ENCODE measurements at places on chromosomes 13 and 19.

DNA sequence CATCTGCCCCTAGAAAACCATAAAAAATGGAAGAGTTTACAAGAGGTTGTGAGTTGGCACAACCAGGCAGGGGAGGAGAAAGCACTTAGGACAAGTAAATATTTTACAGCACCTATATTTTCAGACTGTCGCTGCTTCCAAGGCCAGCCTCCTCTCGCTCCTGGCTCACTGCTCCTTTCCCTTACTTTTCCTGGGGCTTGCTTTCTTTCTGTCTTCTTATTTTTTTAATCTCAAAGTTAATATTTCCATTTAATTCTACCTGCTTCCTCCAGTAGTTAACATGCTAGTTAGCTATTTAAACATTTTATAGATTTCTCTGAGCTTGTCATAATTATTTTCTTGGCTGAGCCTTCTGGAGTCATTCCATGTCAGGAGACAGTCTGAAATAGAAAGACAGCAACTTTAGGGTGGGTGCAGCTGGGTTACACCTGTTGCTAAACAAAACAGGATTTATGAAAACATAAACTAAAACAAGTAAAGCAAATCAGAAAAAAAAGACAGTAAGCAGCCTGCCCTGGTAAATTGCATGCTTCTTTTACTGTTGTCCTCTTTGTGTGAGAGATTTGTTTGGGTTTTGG is 330.1 kb downstream of the DLEU7 start:
- DNase-seq = no peak

DNA sequence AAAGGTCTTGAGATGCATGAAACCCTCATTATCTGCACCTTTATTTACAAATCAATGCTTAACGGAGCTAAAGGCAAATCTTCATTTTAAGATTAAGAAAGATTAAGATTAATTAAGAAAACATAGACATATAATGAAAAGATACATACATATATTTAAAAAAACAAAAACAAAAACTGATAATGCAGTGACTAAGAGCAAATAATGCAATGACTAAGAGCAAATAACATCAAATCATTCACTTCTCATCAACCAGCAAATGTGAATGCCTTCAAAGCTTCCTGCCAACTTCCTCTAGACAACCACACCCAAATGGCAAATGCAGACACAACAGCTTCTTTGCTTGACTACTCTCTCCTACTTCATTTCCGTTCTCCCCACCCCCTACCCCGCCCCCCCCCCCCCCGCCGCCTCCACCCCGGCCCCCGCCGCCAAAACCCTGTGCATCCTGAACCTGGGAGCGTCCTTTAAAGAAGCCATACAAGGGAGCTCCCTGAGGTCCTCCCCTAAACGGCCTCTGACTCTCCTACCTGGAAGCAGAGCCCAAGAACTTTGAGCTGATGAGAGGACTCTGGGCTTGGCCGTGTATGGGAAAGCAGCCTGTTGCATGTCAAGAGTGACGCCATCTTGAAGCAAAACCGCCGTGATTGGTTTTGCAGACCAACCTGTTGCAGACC is 24.5 kb downstream of the TEX101 start:
- no peak for DNase-seq

GRCh38 chr13:70255406-70255991 is 147.2 kb upstream of the KLHL1 start:
- no peak for DNase-seq

- DNase-seq = no peak
Observed at GRCh38 chr13:36395280-36395679, 37.0 kb upstream of the CCNA1 start.

GRCh38 chr19:46530636-46531035 is 35.0 kb upstream of the PNMA8B start:
- no peak for DNase-seq

- DNase-seq = no peak
Observed at GRCh38 chr19:46209472-46209871, 20.1 kb upstream of the IGFL1 start.

GRCh38 chr19:28936001-28936400 is 276.9 kb downstream of the UQCRFS1 start:
- no peak for DNase-seq

- DNase-seq = no peak
Observed at GRCh38 chr13:39876258-39876657, 220.8 kb downstream of the COG6 start.

GRCh38 chr13:47455626-47456025 is 545.4 kb downstream of the SUCLA2 start:
- no peak for DNase-seq

DNA sequence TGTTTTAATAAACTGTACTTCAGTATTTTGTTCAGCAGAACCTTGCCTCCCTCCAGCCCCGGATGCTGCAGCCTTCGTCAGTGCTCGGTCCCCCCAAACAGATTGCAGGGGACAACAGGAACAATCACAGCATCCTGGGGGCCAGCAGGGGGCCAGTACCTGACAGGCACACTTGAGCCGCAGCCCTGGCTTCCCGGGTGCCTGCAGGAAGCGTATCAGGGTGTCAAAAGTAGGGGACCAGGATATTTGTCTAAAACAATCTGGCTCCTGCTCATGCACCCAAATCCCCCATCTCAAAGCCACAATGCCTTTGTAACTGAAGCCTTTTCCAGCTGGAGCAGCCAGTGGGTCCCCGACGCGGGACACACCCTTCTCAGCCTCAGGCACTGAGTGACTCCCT is 167.5 kb upstream of the TSHZ3 start:
- no peak for DNase-seq

DNA sequence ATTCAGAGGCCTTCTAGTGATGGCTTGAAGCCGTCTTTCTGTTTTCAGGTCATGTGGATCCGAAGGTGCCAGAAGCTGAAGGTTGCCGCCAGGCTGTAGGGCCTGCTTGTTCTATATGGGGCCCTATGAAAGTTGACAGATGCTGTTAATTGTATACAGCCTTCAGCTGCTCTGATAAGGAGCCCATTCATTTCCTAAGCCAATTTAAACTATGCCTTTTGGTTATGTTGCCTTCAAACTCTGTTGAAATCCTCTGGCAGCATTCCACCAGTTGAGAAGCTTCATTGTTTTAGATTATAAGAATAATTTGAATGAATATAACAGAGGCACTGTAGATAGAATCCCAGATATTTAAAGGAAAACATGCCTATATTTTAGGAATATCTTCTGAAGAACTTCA is 34.4 kb downstream of the RAP2A start:
- no peak for DNase-seq

DNA sequence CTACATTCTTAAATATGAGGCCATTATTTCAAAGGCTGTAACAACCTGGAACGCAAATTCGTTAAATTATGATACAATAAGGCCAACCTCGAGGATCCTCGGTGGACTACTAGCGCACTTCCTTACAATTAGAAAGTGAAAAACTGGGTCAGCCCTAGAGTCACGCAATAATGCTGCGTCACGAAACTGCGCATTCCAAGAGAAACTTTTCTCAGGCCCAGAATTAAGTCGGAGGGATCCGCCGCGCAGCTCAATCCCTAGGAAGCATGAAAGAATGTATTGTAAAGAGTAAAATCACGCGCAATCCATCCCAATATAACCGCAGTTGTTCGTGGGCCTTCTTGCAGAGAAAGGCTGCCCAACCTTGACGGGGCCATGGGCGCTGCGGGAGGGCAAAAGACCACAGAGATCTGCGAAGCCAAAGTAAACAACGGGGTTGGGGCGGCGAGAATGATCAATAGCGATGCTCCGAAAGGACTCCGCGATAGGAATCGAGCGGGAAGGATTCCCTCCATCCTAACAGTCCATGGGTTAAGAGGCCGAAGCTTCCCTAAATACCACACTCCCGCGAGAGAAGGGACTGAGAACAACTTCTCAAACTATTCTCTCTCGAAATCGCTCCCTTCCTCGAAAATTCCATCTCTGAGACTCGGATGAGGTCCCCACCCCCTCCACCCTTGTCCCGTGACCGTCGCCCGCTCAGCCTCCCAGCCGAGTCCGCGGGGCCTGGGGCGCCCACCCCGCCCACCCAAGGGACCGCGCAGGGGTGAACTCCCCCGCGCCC is 564 bp downstream of the SPART start:
- no peak for DNase-seq

DNA sequence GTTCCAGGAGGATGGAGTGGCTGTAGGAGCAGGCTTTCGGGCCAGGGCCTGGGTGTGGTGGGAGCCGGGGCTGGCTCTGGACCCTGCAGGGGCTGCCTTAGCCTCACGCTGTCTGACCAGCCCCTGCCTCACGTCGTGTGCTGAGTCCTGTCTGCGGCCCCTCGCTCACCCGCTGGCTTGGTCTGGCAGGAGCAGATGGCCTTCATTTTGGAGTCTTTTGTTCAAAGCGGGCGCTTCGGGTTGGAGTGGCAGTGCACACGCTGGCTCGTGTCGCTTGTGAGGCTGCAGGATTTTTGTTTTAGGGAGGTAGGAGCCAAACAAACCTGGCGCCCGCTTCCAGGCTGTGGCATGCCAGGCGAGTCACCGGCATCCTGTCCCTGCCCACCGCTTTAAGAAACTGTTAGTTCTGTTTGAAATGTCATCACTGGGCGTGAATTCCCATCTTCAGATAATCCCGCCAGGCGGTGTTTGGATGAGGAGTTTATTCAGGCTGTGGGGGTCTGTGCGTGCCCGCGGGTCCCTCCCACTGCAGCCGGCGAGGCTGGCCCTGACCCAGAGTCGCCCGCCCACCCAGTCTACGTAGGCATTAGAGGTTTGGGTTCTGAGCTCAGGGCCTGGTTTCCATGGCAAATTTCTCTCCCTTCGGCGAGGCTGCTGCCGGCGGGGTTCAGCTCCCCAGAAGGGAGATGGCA is 89.8 kb downstream of the KDM4B start:
- no peak for DNase-seq

GRCh38 chr19:57803265-57803593 is 11.5 kb downstream of the ZNF552 start:
- DNase-seq = no peak

GRCh38 chr13:26756961-26757360 is 3.6 kb downstream of the GPR12 start:
- no peak for DNase-seq

DNA sequence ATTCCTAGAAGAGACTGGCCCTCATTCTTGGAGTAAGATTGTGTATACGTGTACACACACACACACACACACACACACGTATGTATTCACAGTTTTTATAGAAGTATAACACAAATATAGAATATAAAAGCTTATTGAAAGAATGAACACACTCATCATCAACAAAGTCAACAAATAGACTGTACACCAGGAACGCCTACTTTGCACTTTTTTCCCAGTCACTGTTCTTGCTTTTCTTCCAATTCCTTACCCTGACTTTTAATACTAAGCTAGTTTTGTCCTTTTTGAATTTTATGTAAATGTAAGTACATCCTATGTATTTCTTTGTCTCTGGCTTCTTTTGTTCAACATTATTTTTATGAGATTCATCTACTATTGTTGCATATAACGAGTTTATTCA is 264.5 kb downstream of the MAB21L1 start:
- DNase-seq = no peak

- DNase-seq = no peak
Observed at GRCh38 chr19:9995084-9995483, 15.2 kb downstream of the COL5A3 start.

DNA sequence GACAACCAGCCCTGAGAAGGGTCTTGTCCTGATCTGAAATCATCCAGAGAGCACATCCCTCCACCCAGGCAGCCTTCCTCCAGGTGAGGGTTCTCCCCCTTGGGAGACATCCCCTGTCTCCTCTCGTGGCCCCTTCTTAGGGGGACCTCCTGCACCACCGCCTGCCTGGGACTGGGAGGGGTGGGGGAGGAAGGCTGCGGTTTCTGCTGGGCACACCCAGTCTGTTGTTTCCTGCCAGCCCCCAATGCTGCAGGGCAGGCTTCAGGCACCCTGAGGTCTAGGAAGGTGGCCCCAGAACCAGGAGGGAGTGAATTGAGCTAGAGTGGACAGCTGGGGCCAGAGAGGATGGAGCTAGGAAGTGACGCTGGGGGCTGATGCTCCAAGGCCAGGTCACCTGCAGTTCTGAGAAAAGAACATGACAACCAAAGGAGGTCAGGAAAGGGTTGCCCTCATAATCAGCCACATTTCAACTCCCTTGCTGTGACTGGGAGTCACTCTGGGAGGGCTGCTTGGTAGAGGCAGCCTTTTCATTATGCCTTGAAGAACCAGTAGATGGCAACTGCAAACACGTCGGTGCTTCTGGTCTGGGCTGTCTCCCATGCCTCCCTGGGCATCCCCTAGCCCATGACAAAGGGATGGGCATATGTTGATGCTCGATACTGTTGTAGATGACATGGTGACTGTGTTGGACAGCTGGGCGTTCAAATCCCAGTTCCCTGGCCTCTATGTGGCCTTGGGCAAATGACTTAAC is 1.4 kb downstream of the ARHGEF18 start:
- no peak for DNase-seq

DNA sequence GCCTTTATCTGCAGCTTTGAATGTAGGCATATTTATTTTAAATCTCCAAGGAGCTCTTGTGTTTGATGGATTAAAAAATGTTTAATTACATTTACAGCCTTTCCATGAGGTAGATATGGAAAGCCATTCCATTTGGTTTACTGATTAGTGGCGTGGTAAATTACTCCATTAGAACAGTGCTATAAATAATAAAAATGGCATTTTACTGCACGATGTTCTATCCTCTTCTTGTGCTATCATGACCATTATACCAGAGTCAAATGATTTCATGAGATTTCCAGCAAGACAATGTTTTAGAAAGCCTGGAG is 250.9 kb upstream of the HTR2A start:
- no peak for DNase-seq

GRCh38 chr13:41974262-41974900 is 13.5 kb upstream of the VWA8 start:
- DNase-seq = no peak

- no peak for DNase-seq
Observed at GRCh38 chr13:44952671-44953070, 36.6 kb downstream of the NUFIP1 start.

GRCh38 chr13:100274942-100275506 is 186.1 kb downstream of the PCCA start:
- no peak for DNase-seq

GRCh38 chr13:94661406-94661805 is 50.9 kb downstream of the SOX21 start:
- DNase-seq = no peak

DNA sequence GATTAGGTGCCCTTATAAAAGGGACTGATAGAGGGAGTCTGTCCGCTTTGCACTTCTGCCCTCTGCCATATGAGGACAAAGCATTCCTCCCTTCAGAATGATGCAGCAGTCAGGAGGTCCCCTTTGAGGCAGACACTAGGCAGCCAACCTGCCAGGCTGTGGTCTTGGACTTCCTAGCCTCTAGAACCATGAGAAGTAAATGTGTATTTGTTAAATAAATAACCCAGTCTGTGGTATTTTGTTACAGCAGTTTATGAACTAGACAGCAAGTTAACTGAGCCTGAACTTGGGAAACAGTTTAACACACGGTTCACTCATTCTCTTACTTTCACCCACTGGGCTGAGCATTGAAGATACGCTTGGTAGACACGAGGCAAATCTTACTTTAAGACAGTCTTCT is 313.2 kb downstream of the UQCRFS1 start:
- no peak for DNase-seq

GRCh38 chr19:57190301-57190700 is 999 bp upstream of the ZNF264 start:
- no peak for DNase-seq

GRCh38 chr19:4086411-4086867 is 19.7 kb upstream of the ZBTB7A start:
- DNase-seq = no peak
